ENCODE measurements at places on chromosomes 11 and 22.

GRCh38 chr22:18975434-18976196 is 39.5 kb upstream of the PRODH start:
- no peak for DNase-seq

DNA sequence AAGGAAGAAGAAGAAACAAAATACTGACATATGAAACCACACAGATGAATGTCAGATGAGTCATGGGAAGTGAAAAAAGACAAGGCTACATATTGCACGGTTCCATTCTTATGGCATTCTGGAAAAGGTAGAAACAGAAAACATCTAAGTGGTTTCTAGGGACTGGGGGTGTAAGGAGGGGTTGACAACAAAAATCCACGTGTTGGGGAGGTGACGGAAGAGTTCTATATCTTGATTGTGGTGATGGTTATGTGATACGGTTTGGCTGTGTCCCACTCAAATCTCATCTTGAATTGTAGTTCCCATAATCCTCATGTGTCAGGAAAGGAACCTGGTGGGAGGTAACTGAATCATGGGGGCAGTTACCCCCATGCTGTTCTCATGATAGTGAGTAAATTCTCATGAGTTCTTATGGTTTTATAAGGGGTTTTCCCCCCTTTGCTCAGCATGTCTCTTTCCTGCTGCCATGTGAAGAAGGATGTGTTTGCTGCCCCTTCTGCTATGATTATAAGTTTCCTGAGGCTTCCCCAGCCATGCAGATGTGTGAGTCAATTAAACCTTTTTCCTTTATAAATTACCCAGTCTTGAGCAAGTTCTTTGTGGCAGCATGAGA is 6.4 kb upstream of the ARFGAP3 start:
- DNase-seq = peak; percentile 60

DNA sequence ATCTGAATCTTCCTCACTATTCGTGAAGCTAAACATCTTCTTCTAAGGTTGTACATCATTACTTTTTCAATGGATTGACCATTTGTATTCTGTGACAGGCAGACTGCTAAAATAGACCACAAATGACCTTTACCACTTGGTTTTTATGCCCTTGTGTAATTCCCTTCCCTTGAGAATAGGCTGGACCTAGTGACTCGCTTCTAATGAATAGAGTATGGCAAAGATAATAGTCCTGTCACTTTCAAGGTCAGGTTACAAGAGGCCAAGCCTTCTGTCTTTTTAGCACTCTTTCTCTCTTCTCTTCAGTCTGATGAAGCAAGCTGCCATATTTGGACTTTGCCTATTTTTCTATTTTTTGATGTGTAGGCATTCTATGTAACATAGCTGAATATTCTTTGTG is 492.9 kb downstream of the SOX6 start:
- DNase-seq = no peak

DNA sequence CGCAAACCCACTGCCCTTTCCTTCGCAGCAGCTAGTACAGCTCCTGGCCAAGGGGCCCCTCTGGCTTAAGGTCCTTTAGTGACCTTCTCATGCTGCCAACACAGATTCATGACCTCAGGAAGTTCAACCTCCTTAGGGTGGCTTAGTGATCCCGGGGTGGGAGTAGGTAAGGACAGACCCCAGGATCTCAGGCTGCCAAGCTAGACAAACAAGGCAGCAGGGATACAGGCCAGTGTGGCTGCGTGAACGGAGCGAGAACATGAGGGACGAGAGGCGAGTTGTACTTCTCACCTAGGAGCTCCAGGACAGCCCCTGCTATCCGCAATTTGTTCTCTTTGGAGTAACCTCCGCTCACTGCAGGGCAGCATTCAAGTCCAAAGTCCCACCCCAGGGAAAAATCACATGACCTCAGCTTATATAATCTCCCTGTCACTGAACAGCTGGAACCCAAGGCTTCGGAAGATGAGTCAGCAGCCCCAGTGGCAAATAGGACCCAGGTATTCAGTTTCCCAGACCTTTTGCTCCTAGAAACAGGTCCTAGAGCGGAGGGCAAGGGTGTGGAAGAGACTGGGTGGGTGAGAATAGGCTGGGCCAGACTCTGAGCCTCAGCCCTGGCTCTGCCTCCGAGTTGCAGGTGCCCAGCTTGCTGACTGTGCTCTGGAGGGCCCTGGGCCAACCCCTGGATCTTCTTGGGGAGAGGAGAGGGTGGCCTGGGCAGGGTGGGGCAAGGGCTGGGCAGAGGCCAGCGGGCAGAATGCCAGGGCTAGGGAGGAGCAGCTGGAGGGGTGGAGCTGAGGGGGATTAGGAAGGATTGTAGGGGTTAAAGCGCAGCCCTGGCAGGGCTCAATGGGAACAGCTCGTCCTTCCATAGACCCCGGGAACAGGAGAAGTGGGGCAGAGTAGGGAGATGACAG is 13.1 kb downstream of the USP2 start:
- peak; percentile 62 for DNase-seq

DNA sequence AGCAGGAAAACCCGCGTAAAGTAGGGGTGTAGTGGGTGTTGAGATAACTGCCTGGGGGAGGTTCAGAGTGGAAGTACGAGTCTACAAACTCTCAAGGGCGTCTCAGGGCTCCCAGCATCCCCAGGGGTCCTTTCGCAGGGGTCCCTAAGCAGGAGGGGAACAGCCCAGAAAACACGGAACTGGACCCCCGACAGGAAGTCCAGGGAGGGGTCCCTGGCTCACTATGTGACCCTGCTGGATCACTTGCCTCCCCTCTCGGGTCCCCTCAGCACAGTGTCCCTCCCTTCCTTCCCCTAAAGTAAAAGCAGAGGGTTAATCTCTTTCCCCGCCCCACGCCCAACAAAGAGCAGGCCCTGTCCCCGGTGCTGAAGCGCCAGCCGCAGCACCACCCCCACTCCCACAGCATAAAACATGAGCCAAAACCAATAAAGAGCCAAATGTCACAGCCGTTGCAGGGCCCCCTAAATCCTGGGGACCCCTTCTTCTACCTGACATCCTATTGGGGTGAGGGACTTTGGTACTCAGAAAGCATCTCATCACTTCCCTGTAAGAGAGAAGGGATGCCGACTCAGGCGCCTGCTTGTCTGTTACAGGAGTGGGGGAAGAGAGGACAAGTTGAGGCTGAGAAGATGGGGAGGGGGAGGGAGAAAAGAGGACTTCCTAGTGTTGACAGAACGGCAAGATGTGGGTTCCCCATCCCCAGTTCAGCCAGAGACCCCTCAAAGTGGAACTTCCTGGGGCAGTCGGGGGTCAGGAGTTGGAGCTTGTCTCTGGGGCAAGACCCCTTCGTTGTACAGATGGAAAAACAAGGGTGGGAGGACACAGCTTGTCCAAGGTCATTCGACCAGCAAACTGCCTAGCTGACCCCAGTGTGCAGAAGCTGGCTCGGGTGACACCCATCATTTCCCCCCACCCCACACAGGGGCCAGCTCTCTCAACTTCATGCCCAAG is 1.4 kb upstream of the NEFH start:
- DNase-seq = peak; percentile 68

DNA sequence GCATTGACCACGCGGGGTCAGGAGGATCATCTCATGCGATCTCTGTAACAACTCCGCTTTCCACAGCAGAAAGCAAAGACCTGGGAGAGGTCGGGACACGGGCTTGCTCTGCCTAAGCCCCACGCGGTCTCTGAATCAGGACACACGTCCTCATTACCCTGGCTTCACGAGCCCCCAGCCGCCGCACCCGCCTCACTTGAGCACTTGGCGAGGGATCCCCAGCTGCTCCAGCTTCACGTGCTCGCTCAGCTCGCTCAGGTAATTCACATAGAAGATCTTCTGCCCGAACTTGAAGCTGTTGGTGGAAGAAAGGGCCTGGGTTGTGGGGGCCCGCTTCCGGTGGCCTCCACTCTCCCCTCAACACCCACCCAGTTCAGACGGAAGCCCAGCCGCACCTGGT is 19.6 kb downstream of the ARHGAP1 start:
- no peak for DNase-seq

GRCh38 chr11:66333220-66333877 is 2.9 kb downstream of the RIN1 start:
- no peak for DNase-seq

- no peak for DNase-seq
Observed at GRCh38 chr11:69304686-69305085, 10.7 kb downstream of the MYEOV start.

DNA sequence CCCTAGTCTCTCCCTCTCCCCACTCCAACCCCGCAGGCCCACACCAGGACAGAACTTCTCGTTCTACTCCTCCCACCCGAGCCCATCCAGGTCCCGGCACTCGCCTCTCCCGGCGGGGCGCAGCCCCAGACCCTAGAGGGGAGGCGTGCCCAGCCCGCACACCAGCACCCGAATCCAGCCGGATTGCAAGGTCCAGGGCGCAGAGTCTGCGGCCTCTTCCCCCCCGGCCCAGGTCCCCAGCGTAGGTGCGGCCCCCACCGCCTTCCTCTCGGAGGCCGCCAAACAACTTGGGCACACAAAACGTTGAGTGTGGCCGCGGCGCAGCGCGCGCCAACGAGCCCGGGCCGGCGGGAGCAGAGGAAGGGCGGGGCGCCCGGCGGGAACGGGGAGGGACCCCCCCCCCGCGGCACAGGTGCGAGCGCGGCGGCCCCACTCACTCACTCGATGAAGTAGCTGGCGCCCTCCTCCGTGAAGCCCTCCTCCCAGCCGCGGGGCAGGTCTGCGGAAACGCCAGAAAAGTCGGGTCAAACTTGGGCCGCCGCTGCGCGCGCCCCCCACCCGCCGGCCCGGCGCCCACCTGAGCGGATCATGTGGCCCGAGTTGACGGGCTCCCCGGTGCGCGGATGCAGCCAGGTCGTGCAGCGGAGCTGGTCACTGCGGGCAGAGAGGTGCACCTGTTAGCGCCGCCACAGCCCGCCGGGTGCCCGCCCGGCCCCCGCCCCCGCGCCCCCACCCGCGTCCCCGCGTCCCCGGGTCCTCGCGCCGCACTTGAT is 480 bp downstream of the PLEKHA7 start:
- no peak for DNase-seq

DNA sequence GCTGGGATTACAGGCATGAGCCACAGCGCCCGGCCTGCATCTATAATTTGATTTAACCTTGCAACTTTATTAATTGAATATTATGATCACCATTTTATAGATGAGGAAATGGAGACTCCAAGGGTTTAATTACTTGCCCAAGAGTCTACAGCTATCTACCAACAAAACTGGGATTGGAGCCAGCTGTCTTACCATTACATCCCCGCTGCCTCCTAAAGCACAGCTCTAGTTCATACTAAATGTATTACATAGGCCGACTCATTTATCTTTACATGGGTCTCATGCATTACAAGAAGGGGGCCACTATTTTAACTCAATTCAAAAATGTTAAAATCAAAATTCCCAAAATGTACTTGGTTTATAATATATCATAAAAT is 14.1 kb upstream of the TMA7B start:
- DNase-seq = no peak

DNA sequence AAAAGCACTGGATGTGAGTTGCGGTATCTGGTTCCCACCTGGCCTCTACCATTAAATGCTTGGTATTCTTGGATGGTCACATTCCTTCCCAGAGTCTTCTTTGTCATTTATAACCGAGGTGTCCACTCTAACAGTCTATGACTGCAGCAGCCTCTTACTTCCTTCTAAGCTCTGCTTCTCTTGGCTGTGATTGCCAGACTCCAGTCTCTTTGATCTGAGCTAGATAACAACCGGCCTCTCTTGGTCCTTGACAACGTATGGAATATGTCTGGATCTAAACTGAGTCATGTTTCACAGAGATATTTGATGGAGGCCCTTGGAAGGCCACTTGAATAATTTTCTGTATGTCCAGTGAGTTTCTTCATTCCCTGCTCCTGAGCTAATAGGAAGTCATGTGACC is 141.6 kb upstream of the TENM4 start:
- DNase-seq = no peak

DNA sequence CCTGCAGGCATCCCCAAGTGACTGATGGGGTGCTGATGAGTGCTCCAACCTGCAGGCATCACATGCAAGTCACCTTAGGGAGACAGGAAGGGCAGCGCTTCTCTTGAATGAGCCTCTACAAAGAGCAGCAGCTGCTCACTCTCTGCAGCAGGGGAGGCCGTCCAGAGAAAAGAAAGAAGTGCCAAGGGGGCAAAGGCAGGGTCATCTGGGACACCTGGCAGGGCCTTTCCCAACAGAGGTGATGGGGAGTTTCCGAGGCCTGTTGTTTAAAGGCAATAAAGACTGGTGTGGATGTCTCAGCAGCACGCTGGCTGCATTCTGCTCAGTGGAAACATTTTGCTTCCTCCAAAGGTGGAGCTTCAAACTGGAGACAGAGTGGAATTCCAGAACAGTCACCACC is 113.7 kb downstream of the ETS1 start:
- no peak for DNase-seq

DNA sequence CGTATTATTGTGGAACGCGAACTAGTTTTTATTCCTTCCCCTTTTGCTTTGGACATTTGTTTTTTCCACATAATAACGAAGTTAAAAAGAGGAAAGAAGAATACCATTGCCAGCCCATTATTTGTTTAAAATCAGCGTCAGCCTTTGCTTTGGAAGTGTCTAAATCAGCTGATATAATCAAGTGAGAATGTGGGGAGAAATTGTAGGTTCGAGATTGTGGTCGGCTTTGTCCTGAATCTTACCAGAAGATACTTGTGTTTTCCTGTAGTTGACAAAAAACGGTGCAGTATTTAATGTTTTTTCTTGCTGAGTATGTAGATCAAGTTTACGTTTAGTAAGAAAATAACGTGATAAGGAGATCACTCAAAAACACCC is 935 bp downstream of the ZNF143 start:
- DNase-seq = no peak

DNA sequence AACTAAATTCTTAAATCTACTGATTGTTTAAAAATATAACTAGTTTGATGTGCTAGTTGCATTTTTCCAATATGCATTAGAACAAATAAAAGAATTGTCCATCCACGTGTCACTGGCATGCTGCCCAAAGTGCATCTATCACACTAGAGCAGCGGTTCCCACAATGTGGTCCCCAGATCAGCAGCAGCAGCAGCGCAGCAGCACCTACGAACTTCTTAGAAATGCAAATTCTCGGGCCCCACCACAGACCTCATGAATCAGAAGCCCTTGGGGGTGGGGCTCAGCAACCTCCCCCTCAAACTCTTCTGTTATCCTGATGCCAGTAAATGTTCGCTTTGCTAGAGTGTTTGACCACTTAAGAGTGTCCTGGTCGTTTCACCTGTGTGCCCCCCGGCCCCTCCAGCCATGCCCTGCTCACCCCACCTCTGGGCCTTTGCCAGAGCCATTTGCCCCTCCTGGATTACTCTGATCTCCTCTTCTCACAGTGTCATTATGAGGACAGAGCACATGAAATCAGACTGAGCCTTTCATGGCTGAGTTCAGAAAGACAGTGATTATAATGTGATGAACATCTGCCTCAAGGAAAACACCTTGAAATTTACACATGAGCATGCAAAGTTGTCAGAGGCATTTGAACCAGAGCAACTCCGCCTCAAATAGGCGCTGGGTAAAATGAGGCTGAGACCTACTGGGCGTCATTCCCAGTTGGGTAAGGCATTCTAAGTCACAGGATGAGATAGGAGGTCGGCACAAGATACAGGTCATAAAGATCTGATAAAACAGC is 12.6 kb upstream of the VSIG10L2 start:
- DNase-seq = no peak

Measured in urothelium cell line (cell line).